ENCODE measurements at places on chromosomes 4 and X.

DNA sequence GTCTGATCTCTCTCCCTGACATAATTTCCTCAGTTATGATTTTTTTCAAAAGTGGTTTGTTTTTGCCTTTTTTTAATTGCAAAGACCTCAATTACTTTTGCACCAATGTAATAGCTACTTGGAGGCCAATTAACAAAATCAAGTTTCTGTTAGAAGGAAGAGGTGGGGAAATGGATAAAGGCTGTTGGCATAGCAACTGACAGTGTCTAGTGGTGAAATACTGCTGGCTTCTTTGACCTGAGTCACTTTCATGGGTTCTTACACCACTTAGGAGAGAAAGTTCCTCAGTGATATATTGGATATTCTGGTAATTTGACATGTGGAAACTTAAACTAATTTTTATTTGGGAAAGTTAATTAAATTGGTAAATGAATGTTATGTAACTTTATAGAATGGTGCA lies 26.5 kb upstream of the ATP8A1 start:
- DNase-seq, result no peak

DNA sequence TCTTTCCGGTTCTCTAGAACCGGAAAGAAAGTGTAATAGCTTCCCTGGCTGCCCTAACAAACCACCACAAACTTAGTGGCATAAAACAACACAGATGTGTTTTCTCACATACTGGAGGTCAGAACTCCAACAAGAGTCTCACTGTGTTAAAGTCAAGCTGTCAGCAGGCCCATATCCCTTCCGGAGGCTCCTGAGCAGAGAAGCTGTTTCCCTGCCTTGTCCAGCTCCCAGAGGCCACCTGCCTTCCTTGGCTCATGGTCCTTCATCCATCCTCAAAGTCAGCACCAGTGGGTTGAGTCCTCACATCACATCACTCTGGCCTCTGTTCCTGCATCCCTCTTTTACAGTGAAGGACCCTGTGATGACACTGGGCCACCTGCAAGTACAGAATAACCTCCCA lies 49.8 kb upstream of the HMX1 start:
- no peak for DNase-seq

GRCh38 chr4:93855926-93856325 lies 27.4 kb downstream of the ATOH1 start:
- DNase-seq, result no peak

DNA sequence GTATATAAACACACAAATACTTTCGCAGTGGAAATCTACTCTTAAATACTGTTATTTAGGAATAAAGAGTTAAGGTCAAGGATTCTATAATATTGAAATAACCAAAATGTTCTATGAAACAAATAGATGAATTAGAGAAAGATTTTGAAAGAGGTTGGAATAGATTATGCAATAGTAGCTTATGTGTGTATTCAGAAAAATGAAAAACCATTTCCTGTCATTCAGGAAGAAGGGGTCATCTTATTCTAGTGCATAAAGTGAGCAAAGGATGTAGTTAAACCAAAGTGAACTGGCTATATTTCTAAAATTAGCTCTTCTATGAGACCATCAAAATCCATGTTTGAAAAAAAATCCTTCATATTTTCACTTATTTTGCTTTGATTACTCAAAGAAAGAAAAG lies 30.0 kb upstream of the MYOZ2 start:
- DNase-seq, result no peak

GRCh38 chrX:40897718-40898270 lies 162.5 kb upstream of the MED14 start:
- DNase-seq, result no peak

DNA sequence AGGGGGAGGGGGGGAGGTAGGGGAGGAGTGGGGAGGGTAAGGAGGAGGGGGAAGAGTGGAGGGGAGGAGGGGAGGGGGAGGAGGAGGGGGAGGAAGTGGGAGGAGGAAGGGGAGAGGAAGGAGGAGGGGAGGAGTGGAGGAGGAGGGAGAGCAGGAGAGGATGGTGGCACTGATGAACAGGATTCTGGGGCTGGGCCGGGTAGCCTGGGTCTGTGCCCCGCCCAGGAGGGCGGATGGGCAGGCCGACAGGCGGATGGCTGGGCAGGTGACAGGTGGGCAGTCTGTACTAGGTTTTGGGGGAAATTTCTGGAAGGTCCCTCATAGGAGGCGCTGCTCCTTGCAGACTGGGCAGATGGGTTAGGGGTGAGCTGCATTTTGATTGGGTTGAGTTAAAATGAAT lies 66.0 kb upstream of the ADRA2C start:
- DNase-seq, result no peak

GRCh38 chr4:110424144-110424543 lies 51.8 kb upstream of the ENPEP start:
- DNase-seq, result no peak

DNA sequence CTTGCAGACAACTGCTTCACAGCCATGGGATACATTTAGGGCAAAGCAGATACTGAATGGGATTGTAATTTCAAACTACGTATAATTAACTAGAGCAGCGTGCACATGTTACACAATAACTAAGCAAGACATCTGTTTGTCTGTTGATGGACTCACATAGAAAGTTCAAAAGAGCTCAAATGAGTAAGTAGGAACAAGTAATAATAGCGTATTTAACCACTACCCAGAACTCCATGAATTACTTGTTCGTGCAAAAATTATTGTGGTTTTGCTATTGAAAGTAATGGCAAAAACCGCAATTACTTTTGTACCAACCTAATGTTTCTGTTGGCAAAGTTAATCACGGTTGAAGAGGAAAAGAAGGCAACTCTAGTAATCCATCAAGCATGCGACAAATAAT lies 825.4 kb downstream of the PCDH18 start:
- DNase-seq, result no peak
